Stimulated activated CD8-positive, alpha-beta memory T cell treated with anti-CD3 and anti-CD28 coated beads, Interleukin-15, amount 100 ng/mL, for 1 hour (primary cell): ENCODE measurements at places on chromosomes 16 and 17.

DNA sequence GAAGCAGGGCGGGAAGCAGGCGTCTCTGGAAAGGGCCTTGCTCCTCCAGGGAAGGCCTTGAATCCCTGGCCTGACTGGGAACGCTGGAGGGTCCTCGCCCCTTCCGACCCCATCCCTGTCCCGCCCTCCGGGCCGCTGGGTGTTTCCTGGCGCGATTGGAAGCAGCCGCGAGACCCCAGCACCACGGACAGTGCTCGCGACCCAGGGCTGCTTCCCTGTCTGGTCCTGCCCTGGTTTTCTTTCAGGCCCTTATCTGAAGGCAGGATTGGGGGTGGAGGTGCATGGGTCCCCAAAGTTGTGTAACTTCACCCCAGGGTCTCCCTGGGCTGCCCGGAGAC is 2.1 kb downstream of the MGAT5B start:
- no peak for DNase-seq

- DNase-seq: no peak
These were observed 559 bp downstream of the CLUH start for GRCh38 chr17:2710803-2711607.

GRCh38 chr17:28724500-28725165 is 1.4 kb downstream of the TLCD1 start:
- no peak for DNase-seq

DNA sequence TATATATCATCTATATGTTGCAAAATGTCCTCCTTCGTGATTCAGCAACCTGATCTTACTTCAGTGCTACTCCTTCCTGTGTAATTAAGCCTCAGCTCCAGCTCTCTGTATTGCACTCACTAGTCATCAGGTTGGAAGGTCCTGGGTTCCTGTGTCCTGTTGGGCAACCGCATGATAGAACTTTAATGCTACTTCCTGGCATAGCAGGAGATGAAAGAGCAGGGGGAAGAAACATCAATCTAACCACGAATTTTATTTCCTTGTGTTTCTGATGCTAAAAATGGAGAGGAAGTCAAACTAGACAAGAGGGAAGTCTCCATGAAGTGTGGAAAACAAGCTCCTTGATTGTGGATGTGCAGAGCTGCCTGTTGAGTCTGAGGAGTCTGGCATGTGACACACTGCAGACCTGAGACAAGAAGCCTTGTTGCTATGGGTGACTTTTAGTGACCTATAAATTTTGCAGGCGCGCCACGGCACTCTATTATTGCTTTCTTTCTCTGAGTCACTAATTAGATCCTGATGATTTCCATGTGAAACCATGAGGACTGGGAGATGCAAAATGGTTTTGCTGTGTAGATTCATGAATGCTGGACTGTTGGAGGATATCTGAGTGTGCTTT is 25.6 kb downstream of the IGSF6 start:
- no peak for DNase-seq

- no peak for DNase-seq
These were observed 1.5 kb upstream of the CHD3 start for GRCh38 chr17:7887038-7887481.

DNA sequence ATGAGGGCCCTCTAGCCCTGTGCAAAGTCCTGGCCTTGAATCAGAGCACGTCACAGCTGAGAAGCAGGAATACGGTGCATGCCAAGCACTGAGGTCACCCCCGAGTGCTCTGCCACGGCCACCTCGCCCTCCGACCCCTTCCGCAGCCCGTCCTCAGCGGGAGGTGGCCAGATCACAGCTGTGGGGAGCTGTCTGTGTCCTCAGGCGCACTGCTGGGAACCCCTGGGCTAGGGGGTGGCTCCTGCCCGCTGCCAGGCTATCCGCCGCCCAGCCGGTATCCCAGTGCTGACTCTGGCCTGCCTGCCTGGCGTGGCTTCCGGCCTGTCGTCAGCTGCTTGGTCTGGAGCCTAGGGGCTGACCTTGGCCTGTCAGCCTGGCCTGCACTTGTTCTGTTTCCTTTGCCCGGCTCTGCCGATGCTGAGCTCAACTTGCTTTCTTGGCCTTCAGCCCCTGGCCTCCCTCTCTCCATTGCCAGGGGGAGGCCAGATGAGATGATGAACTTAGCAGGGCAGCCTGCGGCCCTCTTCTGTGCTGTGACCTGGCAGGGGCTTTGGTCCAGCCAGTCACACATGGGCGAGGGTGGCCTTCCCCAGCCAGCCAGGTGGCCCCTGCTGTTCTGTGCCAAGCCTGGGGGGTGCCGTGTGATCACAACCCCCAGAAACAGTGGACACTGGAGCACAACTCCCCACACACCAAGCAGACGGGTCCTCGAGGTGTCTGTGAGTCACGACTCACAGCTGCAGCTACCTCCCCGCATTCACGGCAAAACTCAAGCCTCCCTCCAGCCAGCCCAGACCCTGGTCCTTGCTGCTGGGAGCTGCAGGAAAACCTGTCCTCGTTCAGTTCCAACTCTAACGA is 77.3 kb downstream of the ZDHHC7 start:
- DNase-seq: no peak

DNA sequence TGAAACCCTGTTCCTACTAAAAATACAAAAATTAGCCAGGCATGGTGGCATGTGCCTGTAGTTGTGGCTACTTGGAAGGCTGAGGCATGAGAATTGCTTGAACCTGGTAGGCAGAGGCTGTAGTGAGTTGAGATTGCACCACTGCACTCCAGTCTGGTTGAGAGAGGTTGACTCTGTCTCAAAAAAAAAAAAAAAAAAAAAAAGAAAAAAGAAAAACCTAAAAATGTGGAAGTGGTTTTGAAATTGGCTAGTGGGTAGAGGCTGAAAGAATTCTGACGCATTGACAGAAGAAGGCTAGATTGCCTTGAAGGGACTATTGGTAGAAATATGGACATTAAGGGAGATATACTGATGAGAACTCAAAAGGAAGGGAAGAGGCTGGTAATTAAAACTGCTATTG is 33.6 kb upstream of the CPPED1 start:
- no peak for DNase-seq
